ENCODE measurements at places on chromosomes 7 and 10.

- no peak for DNase-seq
These were observed 133.1 kb downstream of the BBS9 start for GRCh38 chr7:33262476-33262875.

DNA sequence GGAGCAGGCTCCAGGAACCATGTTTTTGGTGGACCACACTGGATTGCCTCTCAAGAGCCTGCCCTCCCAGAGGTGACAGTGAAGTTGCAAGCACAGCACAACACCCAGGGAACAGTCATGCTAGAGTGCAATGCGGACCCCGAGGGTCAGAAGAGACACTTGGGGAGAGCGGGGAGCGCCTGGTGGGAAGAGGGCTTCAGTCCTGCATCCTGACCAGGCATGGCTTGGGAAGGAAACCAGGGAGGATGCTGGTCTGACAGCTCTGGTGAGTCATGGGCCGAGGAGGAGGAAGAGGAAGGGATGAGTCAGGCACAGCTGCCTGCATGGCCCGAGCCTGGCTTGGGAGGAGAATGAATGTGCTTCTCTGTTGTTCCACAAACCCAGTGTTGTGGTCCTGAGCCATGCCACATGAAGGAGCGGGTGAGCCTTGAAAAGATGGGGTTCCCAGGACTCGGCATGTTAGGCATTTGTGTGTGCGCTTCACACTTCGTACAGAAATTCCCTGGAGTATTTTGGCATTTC is 29.5 kb upstream of the ANKRD2 start:
- DNase-seq: peak; percentile 74

GRCh38 chr7:288671-289101 is 1.3 kb upstream of the FOXL3 start:
- DNase-seq: no peak

- DNase-seq: no peak
These were observed 233.9 kb downstream of the DNAJB6 start for GRCh38 chr7:157570531-157571200.

DNA sequence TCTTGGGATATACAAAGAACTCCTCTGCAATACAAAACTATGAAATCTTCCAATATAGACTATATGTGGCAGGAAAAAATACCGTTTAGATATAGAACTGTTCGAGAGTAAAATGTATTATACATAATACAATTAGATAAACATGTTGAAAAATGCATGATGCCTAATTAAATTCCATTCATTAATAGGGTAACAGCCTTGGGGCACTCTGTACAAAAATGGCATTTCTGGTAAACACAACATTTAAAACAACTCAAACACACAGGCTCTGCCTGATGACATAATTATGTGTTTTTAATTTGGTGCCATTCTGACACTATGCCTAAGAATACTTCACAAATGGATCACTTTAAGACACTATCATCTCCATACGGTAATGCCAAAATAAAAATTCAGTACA is 180.9 kb downstream of the FAM107B start:
- DNase-seq: no peak

DNA sequence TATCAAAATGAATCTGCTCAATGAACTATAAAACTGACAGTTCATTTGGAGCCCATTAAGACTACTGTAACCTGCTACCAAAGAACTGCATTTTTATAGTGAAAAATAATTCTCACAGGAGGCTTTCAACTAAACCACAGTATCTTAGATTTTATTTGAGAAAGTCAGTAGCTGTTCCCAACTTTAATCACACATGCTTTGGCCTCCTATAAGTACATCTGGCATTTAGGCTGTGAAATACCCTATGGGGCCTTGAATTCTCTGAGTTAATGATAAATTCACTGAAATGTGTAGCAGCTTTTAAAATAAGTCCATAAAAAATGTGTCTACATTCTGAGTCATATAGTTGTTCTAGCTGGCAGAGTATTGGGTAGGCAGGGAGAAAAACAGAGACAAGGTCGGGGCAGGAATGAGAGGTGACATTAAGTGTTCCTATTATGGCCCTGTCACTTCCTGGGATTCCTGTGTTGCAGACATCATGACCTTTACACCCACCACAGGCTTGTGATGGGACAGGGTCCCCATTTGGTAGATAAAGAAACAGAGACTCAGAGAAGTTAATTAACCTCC is 588.8 kb downstream of the REEP3 start:
- DNase-seq: no peak

DNA sequence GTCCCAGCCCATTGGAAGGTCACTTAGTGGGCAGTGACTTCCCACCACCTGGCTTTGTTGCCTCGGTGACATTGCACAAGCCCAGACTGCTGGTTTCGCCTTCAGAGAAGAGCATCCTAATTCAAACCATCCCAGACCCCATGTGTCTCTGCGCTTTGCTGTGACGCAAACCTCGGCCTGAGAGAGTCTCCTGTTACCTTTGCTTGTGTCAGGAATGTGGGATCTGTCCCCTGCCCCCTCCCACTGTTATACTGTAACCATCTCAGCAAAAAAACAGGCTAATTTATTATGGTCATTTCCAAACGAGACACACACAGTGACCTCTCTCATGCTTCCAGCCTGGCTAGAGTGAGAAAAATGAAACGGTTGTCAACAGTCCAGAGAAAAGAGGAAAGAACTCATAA is 25.0 kb upstream of the AQP1 start:
- no peak for DNase-seq

DNA sequence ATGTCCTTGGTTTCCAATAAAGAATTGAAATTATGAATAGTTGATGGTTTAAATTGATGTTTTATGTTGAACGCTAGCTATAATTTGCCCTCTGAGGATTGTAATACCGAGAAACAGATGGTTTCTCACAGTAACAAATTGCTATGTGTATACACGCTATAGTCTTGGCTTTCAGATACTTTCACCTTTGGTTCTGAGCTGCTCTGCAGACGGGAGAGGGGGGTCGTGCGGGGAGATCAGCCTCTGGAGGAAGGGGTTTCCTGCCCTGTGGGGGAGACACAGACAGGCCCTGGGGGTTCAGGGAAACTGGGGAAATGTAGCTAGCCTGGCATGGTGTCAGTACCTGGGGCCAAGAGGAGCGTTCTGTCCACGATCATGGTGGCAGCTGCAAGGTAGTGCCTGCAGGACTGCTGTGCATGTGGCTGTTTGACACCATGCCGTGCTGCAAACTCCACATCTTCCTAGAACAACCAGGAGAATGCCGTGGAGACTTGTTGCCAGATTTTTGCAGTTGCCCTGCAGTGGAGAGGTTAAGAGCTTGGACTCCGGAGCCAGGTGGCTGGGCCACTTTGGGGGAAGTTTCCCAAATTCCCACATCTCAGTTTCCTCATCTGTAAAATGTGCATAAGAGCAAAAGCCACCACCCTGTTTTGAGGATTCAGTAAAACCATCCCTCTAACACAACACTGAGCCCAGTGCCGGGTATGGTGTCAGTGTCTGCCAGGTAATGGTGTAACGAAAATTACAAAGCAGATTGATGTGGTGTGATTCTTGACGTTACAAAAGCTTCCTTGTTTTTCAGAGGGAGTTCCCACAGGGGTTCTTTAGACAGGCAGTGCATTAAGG is 167.9 kb downstream of the CUX1 start:
- no peak for DNase-seq

GRCh38 chr7:38940774-38941173 is 31.8 kb upstream of the VPS41 start:
- no peak for DNase-seq

GRCh38 chr7:86469680-86470295 is 173.9 kb upstream of the GRM3 start:
- DNase-seq: peak; percentile 44

DNA sequence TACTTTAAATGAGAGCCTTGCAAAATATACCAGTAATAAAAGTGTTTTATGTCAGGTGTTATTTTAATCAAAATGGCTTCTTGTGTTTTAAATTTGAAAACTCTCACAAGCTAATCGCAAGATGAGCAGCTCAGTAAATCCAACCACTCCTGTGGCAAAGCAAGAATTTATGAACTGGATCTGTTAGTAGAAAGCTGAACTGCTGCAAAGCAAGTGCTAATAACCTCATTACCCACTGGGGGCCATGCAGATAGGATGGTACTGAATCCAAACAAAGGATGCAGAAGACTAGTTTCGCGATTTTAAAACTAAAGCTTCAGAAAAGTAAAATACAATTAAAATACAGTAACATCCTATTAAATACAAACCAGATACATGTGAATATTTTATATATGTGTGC is 468.0 kb downstream of the PARD3 start:
- DNase-seq: no peak

DNA sequence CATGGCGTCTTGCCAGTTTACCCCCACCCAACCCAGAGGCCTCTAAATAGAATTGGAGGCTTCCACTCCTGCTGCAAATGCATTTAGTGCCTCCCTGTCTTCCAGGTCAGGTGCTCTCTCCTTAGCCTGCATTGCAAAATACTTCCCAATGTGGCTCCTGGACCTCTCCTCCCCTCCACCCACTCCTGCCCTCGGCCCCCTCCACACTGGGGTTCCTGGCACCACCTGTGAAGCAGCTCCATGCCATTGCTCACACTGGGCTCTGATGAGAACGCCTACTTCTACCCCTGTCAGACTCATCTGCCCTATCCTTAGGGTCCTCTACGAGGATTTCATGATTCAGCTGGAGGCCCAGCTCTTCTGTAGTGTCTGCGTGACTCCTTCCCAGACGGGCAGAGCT is 37.4 kb downstream of the C10orf120 start:
- no peak for DNase-seq

GRCh38 chr7:42926204-42926603 is 5.8 kb downstream of the PSMA2 start:
- no peak for DNase-seq

DNA sequence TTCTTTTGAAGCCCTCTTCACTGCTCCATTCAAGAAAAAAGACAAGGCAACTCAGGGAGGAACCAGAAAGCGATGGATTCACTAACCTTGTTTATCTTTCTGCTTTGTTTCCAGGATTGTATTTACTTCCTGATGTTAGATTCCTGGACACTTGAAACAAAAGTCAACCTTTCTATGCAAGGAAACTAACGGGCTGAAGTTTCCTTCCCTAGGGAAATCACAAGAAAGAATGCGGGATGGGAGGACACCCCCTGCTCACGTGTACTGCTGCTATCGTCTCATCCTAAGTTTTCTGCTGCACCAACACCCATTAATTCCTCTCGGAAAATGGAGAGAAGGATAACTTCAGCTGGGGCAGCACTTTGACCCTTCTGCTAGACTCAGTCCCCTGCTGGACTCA is 50.3 kb downstream of the ELMO1 start:
- no peak for DNase-seq

DNA sequence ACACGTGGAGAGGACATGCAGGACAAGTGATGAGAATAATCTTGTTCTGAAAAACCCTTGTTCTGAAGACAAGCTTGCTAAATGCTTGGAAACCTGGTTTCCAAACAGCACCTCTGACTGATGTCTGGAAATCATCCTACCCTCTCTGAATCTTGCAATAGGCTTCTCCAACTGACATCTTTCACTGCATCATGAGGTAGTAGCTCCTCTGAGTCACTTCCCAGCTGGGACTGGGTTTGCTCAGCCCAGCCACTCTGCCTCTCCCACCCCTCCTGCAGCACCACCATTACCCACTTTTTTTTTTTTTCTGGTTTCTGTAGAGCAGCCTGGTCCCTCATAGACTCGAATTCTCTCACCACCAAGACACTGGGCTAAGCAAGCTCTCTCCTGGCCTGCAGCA is 919.8 kb downstream of the GRID1 start:
- DNase-seq: no peak

GRCh38 chr7:54541669-54542625 is at the start of gene VSTM2A:
TSS of gene VSTM2A (plus strand) at chr7:54542375. CDS start at chr7:54542731, 356 bp downstream.
- DNase-seq: no peak

DNA sequence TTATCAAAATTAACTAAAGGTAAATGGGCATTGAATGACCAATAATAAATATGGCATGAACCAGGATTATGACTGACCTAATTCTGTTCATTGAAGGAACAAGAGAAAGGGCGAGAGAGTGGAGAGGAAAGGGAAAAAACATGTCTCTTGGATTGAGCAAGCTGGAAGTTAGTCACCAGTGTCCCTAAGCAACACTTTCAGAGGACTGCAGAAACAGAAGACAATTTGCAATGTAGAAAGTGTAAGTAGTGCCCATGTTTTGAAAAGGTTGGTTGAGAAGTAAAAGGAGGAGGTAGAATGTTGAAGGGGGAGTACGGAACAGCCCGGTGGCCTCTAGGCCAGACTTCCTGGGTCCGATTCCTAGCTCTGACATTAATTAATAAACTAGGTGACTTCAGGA is 94.6 kb downstream of the FAS start:
- DNase-seq: no peak

- peak; percentile 57 for DNase-seq
These were observed 106.0 kb downstream of the CUBN start for GRCh38 chr10:17023386-17024298.

- no peak for DNase-seq
These were observed 64.5 kb downstream of the DNMBP start for GRCh38 chr10:99945263-99945662.

- no peak for DNase-seq
These were observed 11.6 kb upstream of the DNMBP start for GRCh38 chr10:100021322-100021721.

GRCh38 chr10:130739016-130739756 is 572.3 kb downstream of the TCERG1L start:
- no peak for DNase-seq

GRCh38 chr7:130996205-130996832 is 262.3 kb upstream of the KLF14 start:
- no peak for DNase-seq

DNA sequence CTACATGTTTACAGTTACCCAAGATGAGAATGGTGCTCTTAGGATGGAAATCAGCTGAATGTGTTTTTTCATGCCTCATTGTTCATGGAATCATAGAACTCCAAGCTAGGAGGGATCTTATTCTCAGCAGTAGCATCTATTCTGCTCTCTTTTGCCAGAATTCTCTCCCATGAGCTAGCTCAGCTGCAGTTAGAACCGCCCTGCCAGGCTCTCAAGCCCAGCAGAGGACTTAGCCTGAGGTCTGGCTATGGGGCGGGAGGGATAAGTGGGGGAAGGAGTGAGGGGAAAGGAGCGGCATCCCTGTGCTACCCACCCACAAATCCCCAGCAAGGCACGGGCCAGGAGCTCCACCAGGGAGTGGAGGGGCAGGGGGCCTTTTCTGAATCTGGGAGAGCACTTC is 120.7 kb upstream of the PLXNA4 start:
- no peak for DNase-seq

GRCh38 chr7:130297628-130298543 is 4.9 kb downstream of the CPA4 start:
- DNase-seq: no peak

- DNase-seq: no peak
These were observed 1.2 kb downstream of the UCN3 start for GRCh38 chr10:5365928-5366327.

GRCh38 chr7:41830271-41830670 is 127.4 kb upstream of the INHBA start:
- no peak for DNase-seq

- no peak for DNase-seq
These were observed 266.6 kb downstream of the PARD3 start for GRCh38 chr10:34548466-34548865.

- peak; percentile 72 for DNase-seq
These were observed 8.3 kb upstream of the ZC3HAV1L start for GRCh38 chr7:139043823-139044812.

DNA sequence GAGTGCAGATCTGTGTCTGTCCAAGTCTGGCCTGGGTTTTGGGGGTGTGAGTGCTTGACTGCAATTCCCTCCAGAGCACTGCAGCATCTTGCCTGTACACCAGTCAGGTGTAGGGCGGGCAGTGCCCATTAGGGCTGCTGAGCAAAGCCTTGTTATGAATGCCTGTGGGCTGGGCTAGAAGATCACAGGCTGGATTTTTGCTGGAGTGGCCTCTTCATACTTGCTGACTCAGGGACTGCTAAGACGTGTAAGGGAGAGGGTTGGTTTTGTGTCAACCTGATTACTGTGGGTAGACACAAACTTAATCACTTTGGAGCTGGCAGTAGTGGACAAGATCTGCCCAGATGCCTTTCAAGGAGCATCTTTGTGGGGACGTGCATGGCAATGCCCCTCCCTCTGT is 29.6 kb downstream of the DMBT1 start:
- DNase-seq: no peak

All from activated CD4-positive, alpha-beta T cell treated with anti-CD3 and anti-CD28 coated beads, Interleukin-2, amount 50 U/mL, for 48 hours (primary cell).